Fibroblast of skin of right biceps (primary cell): ENCODE measurements at places on chromosomes 3 and 15.

DNA sequence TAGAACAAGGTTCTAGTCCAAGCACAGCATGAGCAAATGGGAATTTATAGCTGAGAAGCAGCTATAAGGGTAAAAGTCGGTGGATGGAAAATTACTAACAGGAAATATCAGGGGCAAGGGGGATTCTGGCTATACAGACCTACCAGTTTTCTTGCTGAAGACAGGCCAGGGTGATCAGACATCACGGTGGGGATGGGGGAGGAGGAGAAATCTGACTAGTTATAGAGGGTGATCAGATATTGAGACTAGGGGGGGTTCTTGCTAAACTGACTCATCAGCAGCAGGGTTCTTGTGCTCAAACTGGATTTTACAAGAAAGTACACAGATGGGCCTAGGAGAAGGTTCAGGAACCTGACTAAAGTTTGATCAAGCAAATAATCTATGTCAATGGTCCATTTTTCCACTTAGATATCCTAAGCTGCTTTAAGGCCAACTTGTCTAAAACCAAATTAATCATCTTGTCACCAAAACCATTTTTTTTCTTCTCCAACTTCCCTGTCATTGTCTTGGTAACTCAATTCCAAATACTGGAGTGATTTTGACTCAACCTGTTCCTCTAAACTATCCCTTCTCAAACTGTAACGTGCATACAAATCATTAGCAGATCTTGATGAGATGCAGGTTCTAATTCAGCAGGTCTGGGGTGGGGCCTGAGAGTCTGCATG is 4.6 kb downstream of the TMEM212 start:
- no peak for DNase-seq

- DNase-seq = no peak
Measured at GRCh38 chr3:189941125-189941524, 179.6 kb downstream of the P3H2 start.

DNA sequence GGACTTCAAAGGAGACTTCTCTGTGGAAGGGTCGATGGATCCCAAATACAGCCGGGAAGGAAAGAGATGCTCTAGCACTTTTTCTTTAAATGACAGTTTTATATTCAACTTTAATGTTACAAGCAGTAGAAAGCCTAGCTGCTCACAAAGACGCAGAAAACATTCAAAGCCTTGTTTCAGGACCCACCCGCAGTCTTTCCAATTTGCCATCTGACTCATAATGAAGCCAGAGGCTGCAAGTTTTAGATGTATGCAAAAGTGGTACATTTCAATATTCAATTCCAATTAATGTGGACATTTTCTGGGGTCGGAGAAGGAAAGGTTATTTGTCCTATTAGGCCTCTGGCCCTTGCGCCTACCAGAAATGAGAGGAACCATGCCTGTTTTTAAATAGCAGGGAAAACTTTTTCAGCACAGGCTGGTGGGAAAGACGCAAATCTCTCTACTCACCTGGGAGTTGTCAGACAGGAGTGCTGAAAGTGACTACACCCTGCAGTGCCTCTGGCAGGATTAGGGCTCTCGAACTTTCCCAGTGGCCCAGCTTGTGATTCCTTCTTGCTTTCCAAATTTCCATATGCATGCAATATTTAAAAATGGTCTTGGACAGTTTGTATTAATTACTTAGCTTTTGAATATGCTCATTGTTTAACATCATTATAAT is 117.4 kb upstream of the MBNL1 start:
- DNase-seq = no peak

GRCh38 chr15:45829336-45830153 is 194.7 kb downstream of the SQOR start:
- DNase-seq = no peak

GRCh38 chr15:60898896-60899295 is 330.2 kb downstream of the RORA start:
- no peak for DNase-seq

GRCh38 chr3:31858439-31858838 is 122.6 kb downstream of the OSBPL10 start:
- DNase-seq = no peak
